ENCODE measurements at places on chromosomes 3 and 15. TPM values are rescaled to one million over a fixed set of nuclear protein-coding genes. Genes with fewer than 3 reads are reported as not detected.
A peak's percentile ranks its signal among the peaks of the same experiment; 100 is the strongest.

DNA sequence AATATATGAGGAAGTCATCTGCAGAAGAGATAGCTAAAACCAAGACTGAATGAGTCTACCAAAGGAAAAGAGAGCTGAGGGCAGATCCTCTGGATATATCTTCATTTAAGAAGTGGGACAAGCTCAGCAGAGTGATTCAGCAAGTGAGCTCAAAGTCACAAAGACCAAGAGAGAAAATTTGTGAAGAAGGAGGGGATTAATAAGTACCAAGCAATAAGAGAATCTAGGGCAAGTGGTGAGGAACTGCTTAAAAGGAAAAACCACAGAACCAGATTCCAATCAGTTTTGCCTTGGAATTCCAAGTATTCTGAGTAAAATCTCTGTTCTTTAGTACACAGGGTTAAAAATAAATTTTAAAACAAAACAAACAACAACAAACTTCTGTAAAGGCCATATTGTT is 3.6 kb downstream of the EHHADH start:
- no peak for DNase-seq
- H3K4me3 ChIP-seq, result no peak overlapping the region
- H3K27ac ChIP-seq, result no peak overlapping the region
- H3K27me3 ChIP-seq, result no peaks in the 10 kb centered on the region

DNA sequence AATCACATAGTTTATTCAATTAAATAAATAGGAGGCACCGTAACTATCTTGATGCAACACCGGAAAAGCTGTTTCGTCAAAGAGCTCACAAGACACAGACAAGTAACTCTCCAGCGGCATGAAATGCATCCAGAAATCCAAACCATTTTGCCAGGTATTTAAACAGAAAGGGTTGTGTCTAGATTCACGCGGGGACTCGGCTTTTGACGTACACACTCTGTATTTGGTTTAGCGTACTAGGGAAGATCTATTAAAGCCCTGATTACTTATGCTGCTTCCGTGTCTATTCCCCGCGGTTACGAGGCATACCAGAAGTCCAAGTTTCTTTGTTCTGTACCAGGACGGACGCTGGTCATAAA is 718 bp downstream of the BNIP2 start:
- peaks cover 25% of the 10 kb centered on the region for H3K4me1 ChIP-seq
- no peak for DNase-seq
- peak overlapping the region; percentile 97 for H3K4me3 ChIP-seq
- peak overlapping the region; percentile 99 for H3K27ac ChIP-seq

The FAM3D gene
- not detected for total RNA-seq

GRCh38 chr3:51354172-51354571 is 30.9 kb upstream of the MANF start:
- no peak overlapping the region for H3K4me3 ChIP-seq
- H3K4me1 ChIP-seq, result peaks cover 15% of the 10 kb centered on the region
- DNase-seq, result no peak
- peaks cover 8% of the 10 kb centered on the region for H3K36me3 ChIP-seq
- no peaks in the 10 kb centered on the region for H3K27me3 ChIP-seq

GRCh38 chr3:94171954-94172353 is 109.1 kb downstream of the NSUN3 start:
- no peak overlapping the region for H3K27ac ChIP-seq
- H3K36me3 ChIP-seq, result no peaks in the 10 kb centered on the region
- H3K27me3 ChIP-seq, result no peaks in the 10 kb centered on the region
- H3K4me3 ChIP-seq, result no peak overlapping the region

DNA sequence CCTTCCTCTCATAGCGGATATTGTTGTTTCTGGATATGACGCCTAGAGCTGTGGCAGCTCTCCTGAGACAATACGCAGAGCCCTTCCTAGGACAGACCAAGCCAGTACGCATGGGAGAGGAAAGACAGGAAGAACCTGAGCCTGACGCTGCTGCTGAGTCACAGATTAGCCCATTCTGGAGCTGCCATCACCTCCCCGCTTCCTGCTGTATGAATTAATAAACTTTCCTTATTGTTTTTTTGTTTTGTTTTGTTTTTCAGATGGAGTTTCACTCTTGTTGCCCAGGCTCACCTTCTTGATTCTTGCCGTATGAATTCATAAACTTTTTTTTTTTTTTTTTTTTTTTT is 67.0 kb downstream of the PPCDC start:
- H3K36me3 ChIP-seq, result peaks cover 7% of the 10 kb centered on the region
- DNase-seq, result no peak
- no peak overlapping the region for H3K4me3 ChIP-seq
- H3K4me1 ChIP-seq, result no peaks in the 10 kb centered on the region
- H3K27ac ChIP-seq, result peak overlapping the region; percentile 82

DNA sequence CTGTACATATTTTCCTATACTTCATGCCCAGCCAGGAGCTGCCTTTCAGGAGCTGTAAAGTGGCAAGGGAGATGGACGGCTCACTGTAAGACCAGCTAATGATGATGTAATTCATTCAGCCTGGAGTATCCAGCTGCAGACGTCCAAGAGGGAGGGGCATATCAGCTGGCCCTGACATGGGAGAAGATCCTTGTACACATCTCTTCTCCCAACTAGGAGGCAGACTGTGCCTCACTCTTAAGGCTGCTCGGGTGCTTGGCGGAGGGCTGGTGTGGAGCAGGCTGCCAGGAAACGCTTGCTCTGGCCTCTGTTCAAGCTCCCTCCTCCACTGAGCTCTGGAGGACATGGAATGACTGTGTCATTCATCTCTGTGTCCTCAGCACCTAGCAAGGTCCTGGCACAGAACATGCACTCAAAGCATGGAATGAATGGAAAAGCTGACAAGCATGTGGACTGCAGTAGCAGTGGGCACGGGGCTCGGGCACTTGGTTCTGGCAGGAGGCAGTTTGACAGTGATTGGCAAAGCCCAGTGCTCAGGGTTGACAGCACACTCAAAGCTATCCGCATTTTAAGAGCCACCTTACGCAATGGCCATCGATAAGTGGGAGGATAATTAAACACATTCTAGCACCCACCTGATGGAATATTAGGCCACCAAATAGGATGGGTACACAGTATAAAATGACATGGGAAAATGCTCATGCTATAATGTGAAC is 72.4 kb downstream of the TBC1D2B start:
- H3K36me3 ChIP-seq, result peaks cover 8% of the 10 kb centered on the region
- H3K27me3 ChIP-seq, result no peaks in the 10 kb centered on the region
- H3K27ac ChIP-seq, result no peak overlapping the region
- no peak for DNase-seq
- H3K4me1 ChIP-seq, result peaks cover 3% of the 10 kb centered on the region
- no peak overlapping the region for H3K4me3 ChIP-seq

The FAM107A gene
- not detected for total RNA-seq

- no peaks in the 10 kb centered on the region for H3K4me1 ChIP-seq
- no peaks in the 10 kb centered on the region for H3K36me3 ChIP-seq
- no peaks in the 10 kb centered on the region for H3K27me3 ChIP-seq
These were observed 159.2 kb upstream of the LINGO1 start for GRCh38 chr15:77791941-77792340.

DNA sequence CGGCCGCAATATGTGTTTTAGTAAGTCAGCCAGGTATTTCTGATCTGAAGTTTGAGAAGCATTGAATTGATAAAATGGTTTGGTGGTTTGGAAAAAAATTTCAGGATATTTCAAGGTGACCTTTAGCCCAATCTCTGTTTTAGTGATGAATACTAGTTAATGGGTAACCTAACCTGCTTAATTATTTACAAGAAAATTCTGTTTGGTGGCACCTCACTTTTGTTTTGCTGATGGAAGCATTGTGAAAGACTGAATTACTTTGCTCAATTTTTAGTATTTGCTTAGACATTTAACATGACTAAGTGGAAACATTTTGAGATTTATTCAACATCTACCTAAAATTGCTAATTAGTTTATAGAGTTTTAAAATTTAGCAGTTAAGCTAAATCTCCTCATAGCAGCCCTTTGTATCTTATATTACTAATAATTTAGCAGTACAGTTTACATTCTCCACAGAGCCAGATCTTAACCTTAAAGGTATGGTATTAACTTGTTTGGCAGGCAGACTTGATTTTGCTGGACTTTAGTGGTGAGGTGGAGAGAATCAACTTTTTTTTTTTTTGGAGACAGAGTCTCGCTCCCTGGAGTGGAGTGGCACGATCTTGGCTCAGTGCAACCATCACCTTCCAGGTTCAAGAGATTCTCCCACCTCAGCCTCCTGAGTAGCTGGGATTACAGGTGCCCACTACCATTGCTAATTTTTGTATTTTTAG is 35.4 kb downstream of the GRAMD1C start:
- peaks cover 9% of the 10 kb centered on the region for H3K4me1 ChIP-seq
- H3K4me3 ChIP-seq, result no peak overlapping the region
- peak overlapping the region; percentile 62 for H3K27ac ChIP-seq
- no peaks in the 10 kb centered on the region for H3K27me3 ChIP-seq
- no peaks in the 10 kb centered on the region for H3K36me3 ChIP-seq

- no peak overlapping the region for H3K27ac ChIP-seq
- H3K4me3 ChIP-seq, result no peak overlapping the region
- no peak for DNase-seq
- no peaks in the 10 kb centered on the region for H3K4me1 ChIP-seq
These were observed 301.0 kb upstream of the UMPS start for GRCh38 chr3:124429129-124429815.

The GATA2 gene
- total RNA-seq, result 1.9 TPM

DNA sequence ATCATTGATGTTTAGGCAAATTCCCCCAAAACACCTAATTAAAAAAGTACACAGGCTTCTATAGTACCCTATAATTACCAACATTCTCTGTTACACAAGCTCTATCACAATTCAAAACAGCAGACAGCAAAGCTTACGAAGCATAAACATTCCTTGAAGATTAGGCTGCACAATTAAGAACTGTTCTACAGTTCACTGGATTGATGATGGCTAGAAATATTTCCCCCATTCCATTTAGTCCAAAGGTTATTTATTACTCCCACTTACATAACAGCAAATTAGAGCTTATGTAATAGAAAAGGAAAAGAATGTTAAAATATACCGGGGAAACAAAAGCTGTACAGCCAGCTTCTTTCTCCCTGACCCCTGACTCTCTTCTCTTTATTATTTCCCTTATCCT is 49.3 kb downstream of the UACA start:
- peaks cover 11% of the 10 kb centered on the region for H3K4me1 ChIP-seq
- no peak for DNase-seq
- no peak overlapping the region for H3K27ac ChIP-seq
- peak overlapping the region; percentile 15 for H3K4me3 ChIP-seq
- peaks cover 1% of the 10 kb centered on the region for H3K36me3 ChIP-seq

DNA sequence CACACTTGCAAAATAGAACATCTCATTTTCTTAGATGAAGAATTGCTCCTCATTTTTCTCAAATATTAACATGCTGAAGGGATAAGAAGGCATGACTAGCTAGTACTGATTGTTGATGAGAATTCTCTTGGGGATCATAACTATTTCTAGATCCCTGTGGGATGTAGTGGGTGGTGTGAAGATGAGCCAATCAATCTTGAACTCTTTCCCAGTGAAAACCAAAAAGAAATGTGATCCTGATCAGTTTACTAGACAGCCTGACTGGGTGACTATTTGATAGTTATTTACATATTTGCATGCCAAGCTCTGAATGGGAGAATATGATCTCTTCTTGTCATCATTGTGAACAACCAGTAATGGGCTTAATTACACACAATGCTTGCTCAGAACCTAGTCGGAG is 63.7 kb downstream of the ZIC1 start:
- DNase-seq, result no peak
- no peaks in the 10 kb centered on the region for H3K36me3 ChIP-seq
- no peaks in the 10 kb centered on the region for H3K27me3 ChIP-seq
- no peak overlapping the region for H3K4me3 ChIP-seq
- H3K4me1 ChIP-seq, result no peaks in the 10 kb centered on the region

DNA sequence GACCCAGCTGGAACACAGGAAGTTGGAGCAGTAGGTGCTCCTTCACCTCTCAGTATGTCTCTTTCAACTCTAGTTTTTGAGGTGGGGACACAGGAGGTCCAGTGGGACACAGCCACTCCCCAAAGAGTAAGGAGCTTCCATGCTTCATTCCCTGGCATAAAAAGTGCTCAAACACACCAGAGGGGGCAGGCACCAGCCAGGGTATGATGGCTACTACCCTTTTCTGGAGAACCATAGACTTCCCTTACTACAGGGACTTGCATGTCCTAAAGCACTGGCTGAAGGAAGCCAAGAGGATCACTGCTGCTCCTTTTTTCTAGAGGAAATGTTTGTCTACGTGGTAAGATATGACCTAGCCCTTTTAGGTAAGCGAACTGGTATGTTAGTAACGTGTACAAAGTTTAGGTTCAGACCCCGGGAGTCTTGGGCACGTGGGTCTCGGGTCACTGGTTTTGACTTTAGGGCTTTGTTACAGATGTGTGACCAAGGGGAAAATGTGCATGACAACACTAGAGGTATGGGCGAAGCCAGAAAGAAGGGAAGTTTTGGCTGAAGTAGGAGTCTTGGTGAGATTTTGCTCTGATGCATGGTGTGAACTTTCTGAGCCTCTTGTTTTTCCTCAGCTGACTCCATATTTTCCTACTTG is 11.9 kb downstream of the IL17RB start:
- DNase-seq, result no peak
- H3K4me3 ChIP-seq, result no peak overlapping the region
- no peak overlapping the region for H3K27ac ChIP-seq
- peaks cover 6% of the 10 kb centered on the region for H3K4me1 ChIP-seq

The ERICH6 gene
- total RNA-seq, result not detected

DNA sequence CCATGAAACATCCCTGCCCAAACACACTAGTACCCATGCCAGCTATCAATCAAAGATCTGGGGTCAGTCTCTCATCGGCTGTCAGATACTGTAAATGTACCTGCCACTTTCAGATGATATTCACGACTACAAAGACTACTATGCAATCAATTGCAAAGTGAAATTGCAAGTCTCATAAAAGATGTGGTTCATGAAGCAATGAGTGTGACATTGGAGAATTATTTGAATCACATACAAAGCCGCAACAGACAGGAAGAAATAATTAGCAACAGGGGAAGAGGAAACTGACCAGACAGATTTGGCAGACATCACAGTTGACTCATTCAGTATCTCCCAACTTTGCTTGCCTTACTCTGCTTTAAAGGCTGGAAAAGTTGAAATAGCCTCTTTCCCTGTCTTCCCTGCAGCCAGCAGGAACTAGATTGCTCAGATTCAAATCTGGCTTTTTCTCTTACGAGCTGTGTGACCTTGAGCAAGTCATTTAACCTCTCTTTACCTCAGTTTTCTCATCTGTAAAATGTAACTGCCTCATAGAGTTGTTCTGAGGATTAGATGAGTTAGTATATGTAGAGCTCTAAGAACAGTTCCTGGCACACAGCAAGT is 95.7 kb upstream of the C3orf80 start:
- H3K27ac ChIP-seq, result no peak overlapping the region
- peaks cover 20% of the 10 kb centered on the region for H3K27me3 ChIP-seq
- H3K4me1 ChIP-seq, result no peaks in the 10 kb centered on the region
- H3K36me3 ChIP-seq, result no peaks in the 10 kb centered on the region
